Endothelial cell of umbilical vein (primary cell): ENCODE measurements at places on chromosomes 16 and 17. TPM values are rescaled to one million over a fixed set of nuclear protein-coding genes. Genes with fewer than 3 reads are reported as not detected.

The GPR142 gene
- total RNA-seq: not detected in 2 replicates

DNA sequence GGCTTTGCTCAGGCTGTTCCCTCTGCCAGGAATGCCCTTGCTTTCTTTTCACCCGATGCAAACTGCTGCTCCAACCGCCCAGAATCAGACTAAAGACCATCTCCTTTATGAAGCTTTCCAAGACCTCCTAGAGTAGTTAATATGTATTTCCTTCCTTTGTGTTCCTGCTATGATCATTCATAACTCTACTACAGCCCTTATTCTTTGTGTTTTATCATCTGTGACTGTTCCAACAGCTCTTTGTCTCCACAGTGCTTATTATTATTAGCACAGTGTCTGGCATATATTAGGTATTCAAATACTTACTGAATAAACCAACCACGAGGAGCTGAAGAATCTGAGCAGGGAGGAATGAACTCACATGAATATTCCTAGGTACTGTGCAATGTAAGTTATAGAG is 7.6 kb downstream of the PSME3IP1 start:
- no peaks in the 10 kb centered on the region for H3K27me3 ChIP-seq
- peaks cover 16% of the 10 kb centered on the region for H3K4me1 ChIP-seq
- DNase-seq: peak; percentile 45
- H3K36me3 ChIP-seq: no peaks in the 10 kb centered on the region

- H3K4me1 ChIP-seq: no peaks in the 10 kb centered on the region
- no peaks in the 10 kb centered on the region for H3K36me3 ChIP-seq
- H3K4me3 ChIP-seq: no peak overlapping the region
- no peak overlapping the region for H3K27ac ChIP-seq
Measured at GRCh38 chr17:38415250-38416194, 12.7 kb upstream of the ARHGAP23 start.

GRCh38 chr16:65728652-65729051 is 606.8 kb upstream of the CDH11 start:
- H3K4me3 ChIP-seq: no peak overlapping the region
- no peaks in the 10 kb centered on the region for H3K27me3 ChIP-seq
- H3K36me3 ChIP-seq: no peaks in the 10 kb centered on the region
- H3K4me1 ChIP-seq: peaks cover 3% of the 10 kb centered on the region

- no peaks in the 10 kb centered on the region for H3K4me1 ChIP-seq
- no peak overlapping the region for H3K4me3 ChIP-seq
- no peak for DNase-seq
- no peaks in the 10 kb centered on the region for H3K36me3 ChIP-seq
- H3K27ac ChIP-seq: no peak overlapping the region
Measured at GRCh38 chr17:51610834-51611233, 350.5 kb downstream of the UTP18 start.
